ENCODE measurements at places on chromosomes 2 and 18.
A peak's percentile ranks its signal among the peaks of the same experiment; 100 is the strongest.

GRCh38 chr2:65227020-65227455, 593 bp upstream of the ACTR2 start:
- no peak for DNase-seq

DNA sequence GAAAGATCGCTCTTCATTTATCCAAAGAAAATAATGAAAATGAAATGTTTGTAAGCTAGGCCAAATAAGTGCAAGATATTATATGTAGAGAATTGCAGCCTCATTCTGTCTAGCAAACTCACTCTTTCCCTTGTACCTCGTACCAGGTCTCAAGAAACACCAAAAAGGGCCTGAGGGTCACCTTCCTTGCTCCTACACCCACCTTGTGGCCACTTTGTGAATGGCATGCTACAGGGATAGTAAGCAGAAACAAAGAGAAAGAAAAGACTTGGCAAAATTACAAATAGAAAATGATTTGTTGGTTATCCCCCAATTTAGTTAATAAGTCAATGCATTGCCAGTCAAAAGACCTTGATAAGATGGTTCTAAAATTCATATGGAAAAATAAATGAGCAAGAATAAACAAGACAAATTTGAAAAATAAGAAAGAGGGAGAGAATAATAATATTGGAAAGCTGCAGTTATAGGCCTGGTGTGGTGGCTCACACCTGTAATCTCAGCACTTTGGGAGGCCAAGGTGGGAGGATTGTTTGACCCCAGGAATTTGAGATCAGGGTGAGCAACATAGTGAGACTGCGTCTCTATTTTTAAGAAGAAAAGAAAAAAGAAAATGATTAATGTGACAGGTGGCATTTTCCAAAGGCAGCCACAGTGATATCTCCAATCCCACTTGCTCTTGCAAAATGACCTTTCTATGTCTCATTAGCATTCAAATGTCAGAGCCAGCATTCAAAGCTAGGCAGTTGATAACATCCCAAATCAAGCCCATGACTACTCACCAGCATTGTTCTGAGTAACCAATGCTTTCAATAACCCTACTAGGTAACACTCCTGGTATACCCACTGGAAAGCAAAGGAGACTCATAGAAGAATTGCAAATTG, 38.8 kb upstream of the BMP10 start:
- peak; percentile 29 for DNase-seq

DNA sequence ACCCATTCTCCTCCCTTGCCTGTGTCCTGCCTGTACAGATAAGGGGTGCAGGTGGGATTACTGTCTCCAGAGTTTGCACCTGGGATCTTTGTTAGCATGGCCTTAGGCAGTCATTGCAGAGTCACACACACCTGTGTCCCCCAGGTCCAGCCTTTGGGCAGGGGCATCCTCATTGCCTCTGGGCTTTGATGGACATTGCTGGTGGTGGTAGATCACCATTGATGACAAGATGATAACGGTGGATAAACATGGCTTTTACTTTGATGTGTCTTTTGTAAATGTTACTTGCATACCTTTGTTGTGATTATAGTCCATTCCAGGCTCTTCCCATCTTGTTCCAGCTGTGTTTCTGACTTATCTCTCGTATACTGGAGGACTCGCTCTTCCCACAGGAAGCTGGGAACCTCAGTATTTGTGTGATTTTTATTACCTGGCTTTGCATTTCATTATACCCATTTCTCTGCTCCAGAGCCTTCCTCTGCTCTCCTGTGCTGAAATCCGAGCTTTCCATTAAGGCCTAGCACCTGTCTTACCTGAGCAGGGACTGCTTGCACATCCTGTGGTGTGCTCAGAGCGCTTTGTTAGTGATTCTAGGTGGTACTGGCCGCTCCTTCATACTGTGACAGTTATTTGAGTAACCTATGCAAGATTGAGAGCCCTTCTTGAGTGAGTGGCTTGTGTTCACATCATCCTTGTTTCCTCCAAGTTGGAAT, 79.2 kb downstream of the PTPRM start:
- no peak for DNase-seq

DNA sequence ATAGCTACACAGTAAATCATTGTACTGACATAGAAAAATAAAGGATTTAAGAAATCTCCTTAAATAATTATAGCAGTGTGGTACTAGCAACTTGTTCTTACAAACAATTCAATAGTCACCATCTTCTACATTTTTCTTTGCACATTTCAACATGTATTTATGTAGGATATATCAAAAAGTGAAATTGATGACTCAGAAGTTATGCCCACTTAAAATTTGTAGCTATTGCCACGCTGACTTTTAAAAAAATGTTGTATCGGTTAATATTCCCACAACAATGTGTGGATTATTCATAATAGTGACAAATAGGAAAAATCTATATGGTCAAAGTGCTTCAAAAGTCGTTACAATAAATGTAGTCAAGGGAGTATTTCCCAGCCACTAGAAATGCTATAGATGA, 6.7 kb downstream of the TGFA start:
- DNase-seq, result no peak

DNA sequence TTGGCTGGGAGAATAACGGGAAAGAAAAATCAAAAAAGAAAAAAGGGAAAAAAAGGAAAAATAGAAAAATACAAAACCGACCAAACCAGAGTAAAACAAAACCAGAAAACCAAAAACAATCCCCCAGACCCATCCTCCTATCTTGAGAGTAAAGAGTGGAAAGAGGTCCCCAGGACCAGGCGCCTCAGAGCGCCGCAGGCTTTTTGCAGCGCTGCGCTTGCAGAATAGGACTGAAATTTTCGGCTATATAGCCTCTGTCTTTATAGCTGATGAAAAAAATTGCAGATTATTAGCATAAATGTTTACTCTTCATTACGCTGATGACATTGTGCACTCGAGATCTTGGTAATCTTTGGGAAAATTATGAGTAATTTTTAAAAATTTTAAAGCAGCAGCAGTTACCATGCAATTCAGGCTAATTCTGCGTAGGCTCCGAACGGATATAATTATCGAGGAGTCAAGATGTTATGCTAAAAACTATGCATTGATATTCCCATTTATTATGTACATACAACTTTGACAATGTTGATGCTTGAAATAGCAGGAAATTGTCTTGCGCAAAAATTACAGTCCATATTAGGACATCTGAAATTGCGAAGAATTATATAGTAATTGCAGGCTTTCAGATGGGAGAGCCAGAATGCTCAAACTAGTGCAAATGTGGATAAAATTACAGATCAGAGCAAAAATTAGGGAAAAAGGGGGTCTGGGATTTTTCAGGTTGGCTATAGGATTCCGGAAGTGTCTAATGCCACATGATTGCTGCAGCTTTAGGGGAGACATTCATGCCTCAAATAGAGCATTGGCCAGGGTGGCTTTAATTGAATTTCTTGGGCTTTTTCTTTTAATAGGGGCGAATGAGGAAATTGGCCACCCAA, 8.3 kb downstream of the DLX1 start:
- DNase-seq, result no peak

GRCh38 chr2:172234716-172235691, 132.3 kb upstream of the DLX2 start:
- DNase-seq, result peak; percentile 42

DNA sequence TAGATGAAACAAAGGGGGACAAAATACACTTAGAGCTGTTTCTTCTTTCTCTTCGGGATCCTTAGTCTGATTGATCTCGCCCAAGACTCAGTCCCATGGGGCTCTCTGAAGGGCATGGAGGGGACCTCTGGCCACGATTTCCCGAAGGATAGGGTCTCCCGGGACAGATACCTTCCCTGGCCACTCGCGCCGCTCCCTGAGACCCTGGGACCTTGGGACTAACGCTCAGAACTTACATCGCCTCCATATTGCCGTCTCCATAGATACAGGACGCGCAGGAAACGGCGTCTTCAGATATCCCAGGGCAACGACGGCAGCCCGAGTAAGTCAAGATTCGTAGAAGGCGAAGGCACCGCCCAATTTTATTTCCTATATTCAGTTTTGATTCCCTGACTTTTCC, at the start of gene CFAP65:
TSS of gene CFAP65 (minus strand) at position 265 of the 400 bp plus-strand sequence. CDS start 2,468 bp downstream, outside the sequence.
- no peak for DNase-seq

DNA sequence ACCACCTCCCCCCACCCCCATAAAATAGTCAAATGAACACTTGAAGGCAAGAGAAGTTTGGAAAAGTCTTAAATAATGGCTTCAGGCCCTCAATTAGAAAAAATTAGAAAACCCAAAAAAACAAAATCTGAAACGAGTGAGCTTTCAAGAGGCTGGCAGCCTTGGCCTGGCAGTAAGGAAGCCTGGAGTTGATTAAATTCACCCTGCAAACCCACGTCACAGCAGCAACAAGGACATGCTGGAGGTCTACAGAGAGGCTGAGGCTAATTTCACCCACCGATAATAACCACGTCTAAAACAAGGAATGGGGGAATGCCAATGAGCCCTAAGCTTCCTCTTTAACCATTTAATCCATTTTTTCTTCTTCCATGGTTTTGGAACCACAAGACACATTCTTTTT, 122.7 kb upstream of the SMAD7 start:
- no peak for DNase-seq

DNA sequence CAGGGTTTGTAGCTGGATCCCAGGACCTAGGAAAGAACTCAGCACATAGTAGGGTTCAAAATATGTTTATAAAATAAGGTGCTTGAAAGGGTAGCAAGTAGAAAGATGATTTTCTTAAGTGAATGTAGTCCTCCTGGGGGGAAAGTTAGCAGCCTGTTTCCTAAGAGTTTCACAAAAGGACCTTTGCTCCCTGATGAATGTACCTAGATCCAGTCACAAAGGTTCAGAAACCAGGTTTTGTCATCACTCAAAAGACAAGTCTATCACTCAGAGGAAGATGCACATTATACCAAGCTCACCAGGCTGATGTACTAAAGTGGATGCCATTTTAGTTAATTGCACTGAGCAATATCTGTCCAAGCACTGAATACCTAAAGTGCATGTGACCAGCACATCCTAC, 378.2 kb downstream of the BCL11A start:
- no peak for DNase-seq

GRCh38 chr2:165440367-165440766, 29.1 kb upstream of the CSRNP3 start:
- DNase-seq, result no peak

- no peak for DNase-seq
Measured at GRCh38 chr18:14031053-14031452, 101.2 kb downstream of the ZNF519 start.

- no peak for DNase-seq
Measured at GRCh38 chr18:68284236-68284780, 430.6 kb downstream of the TMX3 start.

- DNase-seq, result peak; percentile 25
Measured at GRCh38 chr18:34631093-34631966, 78.8 kb upstream of the DTNA start.

GRCh38 chr18:6807515-6808257, 78.2 kb downstream of the ARHGAP28 start:
- no peak for DNase-seq

GRCh38 chr2:241870081-241870541, 582 bp downstream of the RTP5 start:
- no peak for DNase-seq

GRCh38 chr18:76426737-76427305, 68.2 kb downstream of the ZNF516 start:
- DNase-seq, result no peak

- no peak for DNase-seq
Measured at GRCh38 chr2:111954602-111955332, 56.4 kb downstream of the MERTK start.

GRCh38 chr2:60529785-60530627, 23.4 kb downstream of the BCL11A start:
- DNase-seq, result no peak

- no peak for DNase-seq
Measured at GRCh38 chr2:24929230-24929629, 9.2 kb upstream of the ADCY3 start.

- no peak for DNase-seq
Measured at GRCh38 chr18:13328213-13328612, 109.7 kb downstream of the LDLRAD4 start.

GRCh38 chr18:6031002-6031401, 135.7 kb upstream of the TMEM200C start:
- no peak for DNase-seq

DNA sequence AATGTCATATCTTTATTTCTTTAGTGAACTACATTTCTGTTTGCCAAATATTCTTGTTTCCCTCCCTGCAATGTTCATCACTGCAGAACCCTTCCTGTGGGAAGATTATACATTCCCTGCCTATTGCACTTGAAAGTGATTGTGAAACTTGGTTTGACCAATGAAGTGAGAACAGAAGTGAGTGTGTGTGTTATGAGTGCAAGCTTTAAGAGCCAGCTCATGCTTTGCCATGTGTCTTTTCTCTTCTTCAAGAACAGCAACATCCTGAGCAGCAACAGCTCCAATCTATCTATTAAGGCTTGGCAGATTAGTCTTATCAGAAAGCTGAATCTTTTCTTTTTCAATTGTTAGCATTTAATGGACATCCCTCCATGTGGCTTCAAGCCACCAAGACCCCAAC, 42.0 kb upstream of the UBE2E3 start:
- DNase-seq, result no peak

- DNase-seq, result no peak
Measured at GRCh38 chr2:101752716-101753616, 55.5 kb downstream of the MAP4K4 start.

GRCh38 chr2:25982273-25982967, at the start of gene KIF3C:
Gene KIF3C (minus strand): TSS chr2:25982497. CDS start chr2:25981917, 580 bp downstream.
- peak; percentile 60 for DNase-seq

- DNase-seq, result no peak
Measured at GRCh38 chr2:135510577-135510976, 20.4 kb downstream of the ZRANB3 start.

- no peak for DNase-seq
Measured at GRCh38 chr18:12657684-12658425, at the start of gene SPIRE1. Gene SPIRE1 (minus strand): TSS chr18:12658107. CDS start chr18:12657866, 241 bp downstream.

- DNase-seq, result peak; percentile 61
Measured at GRCh38 chr2:43370705-43371104, 144.3 kb upstream of the ZFP36L2 start.

DNA sequence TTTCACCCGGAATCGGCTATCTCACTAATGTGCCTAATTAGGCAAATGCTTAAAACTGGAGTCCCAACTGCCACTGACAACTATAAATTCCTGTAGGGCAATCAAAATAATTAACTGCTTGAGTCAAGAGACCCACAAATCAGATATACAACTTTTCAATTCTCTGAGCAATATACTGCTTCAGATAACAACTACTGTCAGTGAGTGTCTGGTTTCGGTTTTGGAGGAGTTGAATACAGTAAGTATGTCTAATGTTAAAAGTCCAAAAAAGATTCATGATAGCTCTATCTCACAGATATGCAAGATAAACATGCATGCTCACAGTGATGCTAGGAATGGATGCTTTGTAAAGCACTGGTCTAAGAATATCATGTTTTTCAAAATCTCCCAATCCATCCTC, 283.3 kb downstream of the NRXN1 start:
- no peak for DNase-seq

DNA sequence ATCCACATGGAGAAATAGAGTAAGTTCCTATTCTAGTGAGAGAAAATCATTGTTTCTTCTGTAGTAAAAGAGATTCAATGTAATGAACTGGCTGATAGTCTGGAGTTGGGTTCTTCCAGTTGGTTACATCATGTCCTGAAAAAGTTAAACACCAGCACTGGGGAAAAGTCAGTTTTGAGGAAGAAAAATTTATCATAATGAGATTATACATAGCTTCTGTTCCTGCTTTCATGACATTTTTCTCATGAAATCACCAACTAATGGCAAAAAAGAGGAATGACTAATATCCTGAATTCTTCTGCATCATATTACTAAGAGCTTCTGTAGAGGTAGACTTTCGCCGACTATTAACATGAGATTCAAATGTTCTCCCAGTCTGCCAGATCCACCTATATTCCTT, 69.2 kb upstream of the SLC9A2 start:
- DNase-seq, result no peak
